ENCODE measurements at places on chromosomes 11 and 22.
A peak's percentile ranks its signal among the peaks of the same experiment; 100 is the strongest.

DNA sequence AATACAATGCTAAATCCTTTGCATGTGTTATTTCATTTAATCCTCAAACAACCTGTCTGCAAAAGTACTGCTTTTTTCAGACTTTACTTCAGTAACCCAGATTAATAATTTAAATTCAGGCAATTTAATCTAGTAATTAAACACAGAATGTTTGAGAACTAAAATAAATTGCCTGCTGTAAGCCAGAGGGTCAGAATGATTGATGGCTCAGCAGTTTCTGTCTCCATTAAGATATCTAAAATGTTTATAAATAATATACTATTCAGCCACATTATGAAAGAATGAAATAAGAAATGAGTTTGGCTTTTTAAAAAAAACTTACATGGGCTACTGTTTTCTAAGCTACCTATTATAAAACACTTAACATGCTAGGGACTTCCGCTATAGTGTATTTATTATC is 846.0 kb downstream of the FAM181B start:
- no peak for DNase-seq

- peak; percentile 84 for DNase-seq
Observed at GRCh38 chr22:20979243-20979809, 2.8 kb upstream of the LZTR1 start.

GRCh38 chr22:50177537-50178470 is 7.3 kb downstream of the PANX2 start:
- DNase-seq, result no peak

DNA sequence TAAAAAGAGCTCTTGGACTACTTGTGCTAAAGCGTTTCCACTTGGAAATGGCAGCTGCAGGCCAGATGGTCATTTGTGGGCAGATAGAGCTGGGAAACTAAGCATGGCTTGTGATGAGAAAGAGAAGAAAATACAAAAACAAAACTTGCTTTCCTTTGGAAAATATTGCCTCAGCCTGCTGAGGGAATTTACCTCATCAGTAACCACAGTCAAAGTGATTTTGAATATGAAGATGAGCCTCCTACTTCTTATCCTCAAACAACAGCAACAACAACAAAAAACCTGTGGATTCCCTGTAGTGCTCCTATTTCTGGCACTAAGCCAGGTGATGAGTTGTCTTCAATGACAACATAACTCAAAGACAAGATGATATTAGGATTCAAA is 62.7 kb upstream of the FIBIN start:
- DNase-seq, result peak; percentile 56

GRCh38 chr11:43021466-43021865 is 290.3 kb upstream of the API5 start:
- DNase-seq, result no peak

- DNase-seq, result peak; percentile 83
Observed at GRCh38 chr11:828506-829175, 922 bp downstream of the CRACR2B start.

DNA sequence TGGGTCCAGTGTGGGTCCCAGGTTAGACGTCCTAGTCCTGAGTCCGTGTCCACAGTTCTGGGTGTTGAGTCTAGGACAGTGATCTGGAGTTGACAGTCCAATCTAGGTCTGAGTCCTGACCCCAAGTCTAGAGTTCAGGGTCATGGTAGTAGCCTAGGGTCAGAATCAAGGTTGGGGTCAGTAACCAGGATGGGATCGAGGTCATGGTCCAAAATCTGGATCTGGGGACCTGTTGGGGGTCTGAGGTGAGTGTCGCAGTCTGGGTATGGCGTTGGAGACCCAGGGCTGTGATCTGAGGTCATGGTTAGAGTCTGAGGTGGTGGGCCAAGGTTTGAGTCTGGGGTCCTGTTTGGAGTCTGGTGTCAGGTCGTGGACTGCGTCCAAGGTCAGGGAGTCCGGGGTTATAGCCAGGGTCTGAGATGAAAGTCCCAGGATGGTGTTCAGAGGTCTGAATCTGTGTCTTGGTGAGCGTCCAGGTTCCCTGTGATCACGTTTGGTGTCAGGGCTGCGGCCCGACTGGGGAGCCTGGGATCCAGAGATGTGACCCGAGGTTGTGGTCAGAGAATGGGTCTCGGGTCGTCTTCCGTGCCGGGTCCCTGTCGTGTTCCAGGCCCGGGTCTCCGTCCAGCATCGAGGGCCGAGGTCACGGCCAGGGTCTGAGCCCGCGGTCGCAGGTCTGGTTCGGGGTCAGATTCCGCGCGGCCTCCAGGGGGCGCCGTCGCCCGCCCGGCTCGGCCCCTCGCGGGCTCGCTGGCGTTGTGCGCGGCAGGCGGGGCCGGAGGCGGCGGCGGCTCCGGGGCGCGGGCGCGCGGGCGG is 432 bp upstream of the GRK2 start:
- peak; percentile 87 for DNase-seq

DNA sequence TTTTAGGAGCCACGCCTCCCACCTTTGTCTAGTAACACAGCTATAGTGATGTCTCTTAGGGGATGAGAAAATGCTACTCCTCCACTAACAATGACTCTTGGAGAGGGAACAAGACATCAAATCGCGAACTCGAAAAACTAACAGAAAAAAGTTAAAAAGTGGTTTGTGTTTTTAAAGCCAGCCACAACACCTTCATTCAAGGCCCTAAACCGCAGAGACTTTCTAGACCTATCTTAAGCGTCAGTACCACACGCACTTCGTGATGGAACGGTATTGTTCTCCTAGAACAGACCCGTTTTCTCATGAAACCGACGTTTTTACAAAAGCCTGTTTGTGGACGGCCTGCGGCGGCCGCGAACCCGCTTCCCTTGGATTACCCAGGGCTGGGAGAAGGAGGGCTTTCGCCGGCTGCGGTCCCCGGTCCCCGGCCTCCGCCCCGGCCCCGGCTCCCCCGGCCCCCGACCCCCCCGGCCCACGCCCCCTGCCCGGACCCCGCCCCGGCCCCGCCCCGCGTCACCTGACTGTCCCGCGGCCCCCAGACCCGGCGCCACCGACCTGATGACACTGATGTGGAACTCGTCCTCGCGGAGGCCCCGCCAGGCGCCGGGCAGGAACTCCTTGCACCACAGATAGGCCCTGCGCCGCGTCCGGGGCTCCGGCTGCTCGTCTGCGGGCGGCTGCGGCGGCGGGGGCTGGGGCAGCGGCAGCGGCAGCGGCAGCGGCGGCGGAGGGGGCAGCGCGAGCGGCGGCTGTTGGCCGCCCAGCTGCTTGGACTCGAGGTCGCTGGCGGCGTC is 718 bp downstream of the CHKA start:
- DNase-seq, result peak; percentile 79

DNA sequence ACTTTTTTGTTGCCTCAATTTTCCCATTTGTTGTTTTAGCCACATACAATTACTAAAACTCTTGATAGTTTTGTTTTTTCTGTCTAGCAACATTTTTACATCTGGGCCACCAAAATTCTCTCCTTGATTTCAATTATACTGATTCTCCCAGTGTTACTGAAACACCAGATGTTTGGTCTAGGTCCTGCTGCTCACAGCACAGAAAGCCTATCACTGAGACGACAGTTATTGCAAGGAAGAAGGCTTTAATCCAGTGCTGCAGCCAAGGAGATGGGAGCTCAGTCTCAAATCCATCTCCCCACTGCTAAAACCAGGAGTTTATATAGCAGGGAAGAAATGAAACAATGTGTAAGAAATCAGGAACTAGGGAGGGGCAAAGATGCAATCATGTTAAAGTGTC is 837.7 kb upstream of the CNTN5 start:
- no peak for DNase-seq

All from eye (tissue), 1 donor.